ENCODE measurements at places on chromosomes 16 and 17.
A peak's percentile ranks its signal among the peaks of the same experiment; 100 is the strongest.

- no peak for DNase-seq
Measured at GRCh38 chr17:34703533-34703932, 124.2 kb downstream of the TMEM132E start.

- no peak for DNase-seq
Measured at GRCh38 chr16:76490036-76490639, 212.9 kb downstream of the CNTNAP4 start.

DNA sequence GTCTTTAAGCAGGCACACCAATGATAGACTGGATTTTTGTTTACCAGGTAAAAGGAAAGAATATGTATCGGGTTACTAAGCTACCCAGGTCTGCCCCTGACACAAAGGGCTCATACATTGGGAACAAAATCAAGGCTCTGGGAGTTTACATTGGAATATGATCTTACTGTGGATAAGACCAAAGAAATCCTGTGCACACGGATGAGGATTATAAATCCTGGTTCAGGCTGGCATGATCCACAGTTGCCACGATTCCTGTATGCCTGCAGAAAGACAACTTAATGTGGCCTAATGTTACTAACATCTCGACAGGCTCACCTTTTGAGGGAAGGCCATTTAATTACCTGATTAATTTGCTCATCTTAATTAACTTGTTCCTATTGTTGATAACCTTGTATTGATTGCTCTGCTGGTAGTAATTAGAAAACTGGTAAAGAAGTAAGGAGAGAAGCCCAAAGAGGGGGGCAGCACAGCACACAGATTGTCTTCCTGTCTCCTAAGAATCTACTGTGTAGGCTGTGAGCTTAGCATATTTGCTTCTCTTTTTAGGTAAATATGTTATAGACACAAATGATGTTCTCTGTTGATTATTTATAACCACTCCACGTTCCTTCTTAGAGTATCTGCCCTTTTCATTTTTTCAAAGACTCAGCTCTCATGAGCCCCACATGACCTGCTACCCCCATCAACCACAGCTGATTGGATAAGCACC lies 51.0 kb upstream of the TOX3 start:
- peak; percentile 53 for DNase-seq

GRCh38 chr16:21083729-21084268 lies 66.8 kb downstream of the DNAH3 start:
- no peak for DNase-seq
